ENCODE measurements at places on chromosomes 4 and X.

DNA sequence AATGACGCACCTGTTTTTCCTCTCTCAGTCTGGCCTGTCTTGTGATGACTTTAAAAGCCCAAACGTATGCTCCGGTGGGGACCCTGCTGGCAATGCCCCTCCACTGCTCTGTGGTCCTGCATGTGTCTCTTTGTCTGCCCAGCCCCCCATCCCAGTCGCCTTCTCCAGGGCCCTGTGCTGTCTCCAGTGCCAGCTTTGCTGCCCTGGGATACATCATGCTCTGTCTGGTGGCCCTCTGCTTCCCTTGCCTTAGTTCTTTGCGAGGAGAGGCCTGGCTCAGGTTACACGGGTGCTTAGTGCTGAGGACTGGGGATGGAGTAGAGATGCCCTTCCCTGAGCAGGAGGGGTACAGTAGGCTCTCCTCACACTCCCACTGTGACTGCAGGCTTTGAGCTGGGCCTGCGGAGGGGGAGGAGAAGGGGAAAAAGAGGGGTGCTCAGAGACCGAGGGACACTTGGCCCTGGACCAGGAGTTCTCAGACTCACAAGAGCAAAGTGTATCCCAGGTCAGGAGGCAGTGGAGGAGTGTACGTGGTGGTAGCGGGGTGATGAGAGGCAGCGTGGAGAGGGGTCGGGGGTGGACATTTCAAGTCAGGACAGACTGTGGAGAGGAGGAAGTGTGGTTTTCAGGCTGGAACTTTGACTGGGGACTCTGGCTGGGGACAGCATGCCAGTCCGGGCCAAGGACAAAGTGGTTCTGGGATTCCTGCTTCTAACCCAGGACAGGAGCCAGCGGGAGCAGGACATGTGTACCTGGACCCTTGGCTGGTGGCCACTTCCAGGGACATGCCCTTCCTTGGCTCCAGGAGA lies 2.8 kb downstream of the APLN start:
- no peak for DNase-seq

DNA sequence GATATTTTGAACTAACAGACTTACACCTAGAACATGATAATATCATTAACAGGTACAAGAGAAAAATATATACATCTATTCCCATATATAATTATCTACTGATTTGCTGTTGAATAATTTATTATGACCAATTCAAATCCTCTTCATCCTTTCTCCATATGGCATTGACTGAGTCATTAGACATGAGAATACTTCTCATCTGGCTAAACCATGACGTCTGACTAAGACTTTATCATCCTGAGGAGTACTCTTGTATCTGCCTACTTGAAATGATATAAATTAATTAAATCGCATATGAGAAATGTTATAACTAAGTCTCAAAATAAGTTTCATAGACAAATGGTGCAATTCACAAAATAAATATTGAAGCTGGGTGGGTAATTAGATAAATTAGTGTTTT lies 67.4 kb downstream of the EMCN start:
- no peak for DNase-seq

DNA sequence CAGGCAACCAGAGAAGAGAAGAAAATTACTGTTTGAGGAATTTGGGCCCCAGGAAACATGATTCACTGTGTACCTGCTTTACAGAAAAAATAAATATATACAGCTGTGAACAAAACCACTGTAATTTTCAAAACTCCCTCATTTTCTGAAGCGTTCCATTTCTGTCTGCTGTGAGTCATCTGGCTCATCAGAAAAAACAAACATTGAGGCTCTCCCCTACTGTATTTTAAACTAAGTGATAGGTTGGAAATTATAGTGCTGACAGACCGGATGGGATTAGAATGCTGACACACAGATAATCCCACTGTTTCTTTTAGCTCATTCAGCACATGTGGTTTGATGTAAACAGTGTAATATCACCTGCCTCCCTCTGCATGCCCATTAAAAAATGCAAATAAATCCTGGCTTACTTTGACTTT lies 847.0 kb downstream of the TRIML1 start:
- no peak for DNase-seq

GRCh38 chr4:26782168-26782829 lies 78.3 kb upstream of the STIM2 start:
- peak; percentile 54 for DNase-seq

DNA sequence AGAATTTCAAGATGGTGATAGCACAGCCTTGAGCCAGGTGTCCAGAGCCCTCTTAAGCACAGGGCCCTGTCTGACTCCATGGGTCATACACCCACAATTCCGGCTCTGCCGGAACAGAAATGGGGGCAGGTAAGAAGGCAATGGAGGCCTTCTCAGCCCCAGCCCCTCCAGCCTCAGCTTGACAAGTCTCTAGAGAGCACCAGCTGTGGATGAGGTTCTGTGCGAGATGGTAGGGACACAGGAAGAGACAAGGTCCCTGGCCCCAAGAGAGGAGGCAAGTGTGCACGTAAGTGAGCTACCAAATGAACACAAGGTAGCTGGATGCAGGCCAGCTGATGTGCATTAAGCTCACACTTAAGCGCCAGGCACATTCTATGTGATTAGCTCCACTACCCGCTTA lies 2.4 kb upstream of the PRRG3 start:
- no peak for DNase-seq

GRCh38 chrX:14032406-14032805 lies 2.7 kb upstream of the GEMIN8 start:
- DNase-seq, result peak; percentile 38

GRCh38 chr4:65646136-65646535 lies 24.2 kb downstream of the EPHA5 start:
- DNase-seq, result no peak

Measured in umbilical cord (tissue), 2 donors.